ENCODE measurements at places on chromosomes 12 and 14. TPM values are rescaled to one million over a fixed set of nuclear protein-coding genes. Genes with fewer than 3 reads are reported as not detected.

DNA sequence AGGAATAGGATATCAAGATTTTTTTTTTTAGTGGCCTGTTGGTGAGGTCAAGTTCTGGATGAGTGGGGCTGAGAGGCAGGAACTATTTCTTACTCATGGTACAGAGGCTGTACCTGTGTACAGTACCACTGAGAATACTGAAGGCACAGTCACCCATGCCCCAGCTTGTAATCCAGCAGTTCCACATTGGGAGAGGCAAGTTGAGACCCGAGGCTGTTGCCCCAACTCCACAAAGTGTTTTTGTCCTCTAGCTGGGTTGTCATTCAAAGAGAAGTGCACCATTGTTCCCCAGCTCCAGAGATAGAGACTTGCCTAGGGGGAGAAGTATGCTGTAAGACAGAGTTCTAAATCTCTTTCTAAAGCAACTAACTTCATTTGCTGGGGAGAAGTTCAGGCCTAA lies 38.7 kb downstream of the ARID2 start:
- no peak for DNase-seq

- no peak for DNase-seq
Measured at GRCh38 chr12:131177599-131177998, 223.9 kb downstream of the ADGRD1 start.

GRCh38 chr12:47084172-47084571 lies 4.4 kb upstream of the AMIGO2 start:
- no peak for DNase-seq

DNA sequence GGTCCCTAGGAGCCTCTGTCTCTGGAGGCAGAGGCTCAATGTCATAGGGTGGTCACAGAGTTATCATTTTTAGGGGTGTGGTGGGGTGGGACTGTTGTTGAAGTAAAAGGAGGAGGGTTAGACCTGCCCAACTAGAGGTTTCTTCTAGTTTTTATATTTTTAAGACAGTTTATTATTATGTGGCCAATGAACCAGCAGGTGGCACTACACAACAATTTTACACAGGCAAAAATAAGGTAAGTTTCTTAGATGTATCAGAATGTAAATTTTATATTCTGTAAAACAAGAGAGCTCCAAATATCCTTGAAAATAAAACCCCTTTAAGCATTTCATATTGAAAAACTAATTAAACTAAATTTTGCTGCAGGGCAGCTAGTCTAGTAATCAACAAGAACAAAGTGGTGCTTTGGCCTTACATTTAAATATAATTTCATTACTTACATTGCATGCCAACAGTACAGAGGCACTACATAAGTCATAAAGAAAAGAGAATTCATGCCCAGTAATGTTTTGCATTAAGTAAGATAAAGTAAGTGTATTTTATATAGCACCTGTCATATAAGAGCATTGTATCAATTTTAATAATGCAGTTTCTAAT lies 22.2 kb upstream of the OVCH1 start:
- no peak for DNase-seq

The GPRC5A gene
- total RNA-seq: 0.47 TPM

The GPRC5D gene
- not detected for total RNA-seq

Data from CD4-positive, alpha-beta T cell (primary cell).